ENCODE measurements at places on chromosomes 7 and 10.
A peak's percentile ranks its signal among the peaks of the same experiment; 100 is the strongest.

- DNase-seq: no peak
These were observed 2.6 kb upstream of the GATA3 start for GRCh38 chr10:8051851-8052257.

GRCh38 chr10:117666166-117666565 lies 123.6 kb downstream of the EMX2 start:
- DNase-seq: no peak

DNA sequence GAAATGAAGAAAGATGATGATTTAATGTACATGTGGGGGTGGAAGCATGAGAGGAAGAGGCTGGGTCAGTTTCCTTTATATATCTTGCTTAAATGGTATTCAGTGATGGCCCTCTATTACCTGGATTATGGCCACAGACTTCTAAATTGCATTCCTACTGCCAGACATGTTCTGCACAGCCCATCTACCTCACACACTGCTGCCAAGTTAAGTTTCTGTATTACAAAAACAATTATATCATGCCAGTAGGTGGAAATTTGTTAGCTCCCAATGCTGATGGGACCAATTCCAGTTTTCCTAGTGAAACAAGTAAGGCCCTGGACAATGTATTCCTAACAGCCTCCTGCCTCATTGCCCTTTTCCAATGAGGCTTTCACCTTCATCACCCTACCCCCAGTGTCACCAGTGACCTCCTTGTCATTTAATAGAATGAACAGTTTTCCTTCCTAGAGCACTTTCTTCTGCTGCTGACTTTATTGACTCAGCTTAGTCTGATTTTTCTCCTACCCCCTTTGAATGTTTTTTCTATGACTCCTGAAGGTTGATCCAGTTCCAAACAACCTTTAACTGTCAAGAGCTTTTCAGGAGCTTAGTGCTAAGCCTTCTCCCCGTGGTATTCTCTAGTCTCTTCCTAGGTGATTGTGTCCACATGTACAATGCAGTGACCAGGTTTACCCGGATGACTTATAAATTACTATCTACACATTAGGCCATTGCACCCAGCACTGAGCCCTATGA lies 316.6 kb upstream of the ANKRD30A start:
- DNase-seq: no peak

- DNase-seq: no peak
These were observed 61.6 kb upstream of the UNC5B start for GRCh38 chr10:71150796-71151195.

GRCh38 chr10:51340845-51341610 lies 266.7 kb downstream of the PRKG1 start:
- DNase-seq: no peak

DNA sequence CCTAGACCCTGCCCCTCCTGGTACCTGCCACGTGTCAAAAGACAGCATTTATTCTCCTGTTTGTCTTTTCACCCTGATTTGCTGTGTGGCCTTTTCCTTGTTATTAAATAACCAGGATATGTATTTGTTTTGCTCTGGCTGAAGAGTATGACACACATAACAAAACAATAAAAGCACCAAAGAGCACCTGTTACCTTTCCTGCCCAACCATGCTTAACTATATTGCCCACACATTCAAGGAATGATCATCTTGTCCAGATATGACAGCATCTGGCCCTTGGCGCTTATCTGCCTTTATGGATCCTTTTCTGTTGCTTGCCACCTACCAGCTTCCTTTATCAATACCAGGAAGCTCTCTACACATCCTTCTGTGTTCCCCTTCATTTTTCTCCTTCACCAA lies 357.7 kb downstream of the FGFR2 start:
- DNase-seq: no peak

GRCh38 chr10:113987805-113988204 lies 55.9 kb upstream of the ADRB1 start:
- DNase-seq: peak; percentile 3

DNA sequence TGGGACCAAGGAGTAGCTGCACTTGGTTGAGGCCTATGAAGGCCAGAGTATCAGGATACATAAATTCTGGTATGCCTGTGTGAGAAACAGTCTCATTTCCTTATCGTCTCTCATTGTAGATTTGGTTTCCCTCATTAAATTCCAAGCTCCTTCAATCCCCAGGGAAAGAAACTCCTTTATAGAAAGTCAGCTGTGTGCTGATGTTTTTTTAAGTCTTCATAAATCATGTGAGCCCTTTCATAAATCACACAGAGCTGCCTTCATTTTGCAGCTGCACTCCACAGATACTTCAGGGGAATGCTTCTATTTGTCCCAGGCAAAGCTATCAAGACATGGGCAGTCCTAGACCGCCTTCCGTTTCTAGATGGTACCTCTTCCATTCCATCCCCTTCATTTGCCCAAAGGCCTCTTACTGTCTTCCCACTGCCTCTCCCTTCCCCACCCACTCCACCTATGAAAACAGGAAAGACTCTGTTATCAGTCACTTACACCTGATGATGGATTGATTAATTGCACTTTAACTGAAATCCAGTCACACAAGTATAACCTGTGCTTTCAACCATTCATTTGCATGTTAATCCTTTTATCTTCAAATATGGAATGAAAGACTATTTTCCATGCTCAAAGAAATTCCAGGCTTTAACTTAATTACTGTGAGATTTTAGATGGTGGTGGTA lies 290.2 kb downstream of the C7orf25 start:
- DNase-seq: no peak

DNA sequence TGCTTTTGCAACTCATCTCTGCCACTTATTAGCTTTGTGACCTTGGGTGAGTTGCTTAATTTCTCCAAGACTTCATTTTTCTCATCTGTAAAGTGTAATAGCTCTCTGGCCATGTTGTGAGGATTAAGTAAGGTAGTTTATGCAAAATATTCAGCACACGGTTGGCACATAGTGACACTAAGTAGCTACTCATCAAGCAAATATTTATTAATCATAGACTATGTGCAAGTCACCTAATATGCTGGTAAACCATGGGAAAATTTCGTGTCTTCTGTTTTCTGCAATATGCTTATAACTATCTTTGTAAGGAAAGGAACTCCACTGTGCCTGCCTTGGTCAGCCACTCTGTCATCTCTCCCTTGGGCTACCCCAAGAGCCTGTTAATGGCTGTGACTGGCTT lies 50.3 kb upstream of the EGR2 start:
- DNase-seq: no peak

- no peak for DNase-seq
These were observed 155.2 kb upstream of the TPK1 start for GRCh38 chr7:144991041-144991440.

GRCh38 chr10:69951658-69952057 lies 101.0 kb upstream of the MACROH2A2 start:
- DNase-seq: no peak

GRCh38 chr10:69477968-69478597 lies 26.8 kb downstream of the TSPAN15 start:
- no peak for DNase-seq

DNA sequence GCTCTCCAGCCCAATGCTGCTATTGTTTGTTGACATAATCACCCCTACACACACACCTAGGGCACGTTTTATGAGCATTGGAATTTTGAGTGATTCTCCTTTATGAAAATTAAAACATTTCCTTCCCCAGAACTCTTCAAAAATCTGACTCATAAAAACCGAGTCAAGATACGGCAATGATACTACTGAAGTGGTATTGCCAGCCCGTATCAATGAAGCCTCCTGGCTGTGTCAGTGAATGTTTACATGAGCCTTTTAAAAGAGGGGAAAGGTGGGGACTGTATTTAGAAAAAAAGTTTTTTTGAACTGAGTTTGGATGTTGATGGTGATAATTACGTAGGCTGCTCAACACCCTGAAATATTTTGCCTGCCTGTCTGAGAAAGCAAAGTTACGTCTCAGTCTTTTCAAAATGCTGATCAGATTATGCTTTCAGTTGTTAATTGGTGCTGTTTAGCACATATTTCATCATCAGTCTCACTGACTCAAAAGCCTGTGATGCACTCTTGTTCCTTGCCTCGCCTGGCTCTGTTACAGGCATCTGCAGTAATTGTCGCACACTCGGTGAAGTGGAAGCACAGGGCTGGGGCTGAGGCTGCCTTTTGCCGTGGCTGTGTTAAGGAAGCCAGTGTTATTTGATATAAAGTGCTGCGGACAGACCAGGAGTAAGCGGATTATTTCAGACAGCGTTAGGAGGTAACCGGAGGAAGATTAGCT lies 157.4 kb upstream of the TCF7L2 start:
- peak; percentile 61 for DNase-seq

GRCh38 chr7:17623546-17624185 lies 316.6 kb downstream of the SNX13 start:
- DNase-seq: peak; percentile 26

DNA sequence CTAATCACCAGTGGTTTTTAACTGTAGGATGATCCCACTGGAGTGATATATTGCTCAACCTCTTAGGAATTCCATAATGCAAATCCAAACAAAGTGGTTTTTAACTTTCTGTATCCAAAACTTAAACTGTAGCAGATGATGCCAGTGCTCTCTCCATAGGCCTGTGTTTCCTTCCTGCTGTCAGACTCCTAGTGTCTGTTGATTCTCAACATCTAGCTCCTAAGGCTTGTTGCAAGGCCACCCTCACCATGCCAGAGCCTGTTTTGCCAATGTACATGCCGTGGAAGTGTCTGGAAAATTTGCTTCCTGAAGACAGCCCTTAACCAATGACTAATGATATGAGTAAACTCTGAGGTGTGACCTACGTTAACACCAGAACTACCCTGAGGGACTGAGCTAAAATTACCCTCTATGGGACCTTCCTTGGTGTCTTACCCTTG lies 39.3 kb downstream of the C1GALT1 start:
- DNase-seq: peak; percentile 96

DNA sequence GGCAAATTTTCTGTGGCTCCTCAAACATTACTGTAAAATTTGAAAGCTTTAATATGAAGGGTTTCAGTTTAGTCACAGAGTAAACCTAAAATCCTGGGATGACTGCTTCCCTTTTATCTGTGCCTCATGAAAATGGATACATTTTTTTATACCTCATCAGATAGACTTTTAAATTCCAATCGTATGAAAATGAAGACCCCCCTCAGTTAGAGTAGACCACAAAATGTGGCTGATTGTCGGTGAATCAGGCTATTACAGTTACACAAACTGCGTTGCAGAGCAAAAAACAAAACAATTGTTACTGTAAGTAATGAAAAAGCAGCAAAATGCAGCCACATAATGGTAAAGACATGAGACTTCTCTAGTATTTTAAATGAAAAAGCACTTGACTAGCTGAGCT lies 296.2 kb downstream of the CNTNAP2 start:
- no peak for DNase-seq

DNA sequence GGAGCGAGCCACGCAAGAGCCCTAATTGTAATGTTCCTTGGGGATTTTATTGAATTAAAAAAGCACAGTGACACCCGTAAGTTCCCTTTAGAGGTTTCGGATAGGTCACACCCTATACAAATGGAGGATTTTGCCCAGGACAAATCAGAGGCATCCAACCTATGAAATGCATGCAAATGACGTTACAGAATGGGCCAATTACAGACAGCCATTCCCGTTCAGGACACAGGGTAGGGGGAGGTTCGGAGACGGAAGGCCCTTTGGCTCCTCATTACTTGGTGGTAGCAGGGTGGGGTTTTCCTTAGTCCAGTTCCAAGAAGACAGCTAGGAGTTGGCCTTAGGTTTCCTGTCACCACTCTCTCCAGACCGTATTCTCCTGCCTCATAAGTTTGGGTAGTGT lies 754.1 kb downstream of the IPMK start:
- DNase-seq: no peak

- DNase-seq: no peak
These were observed 256.9 kb upstream of the FZD1 start for GRCh38 chr7:91007371-91007770.

GRCh38 chr7:130958846-130959245 lies 224.8 kb upstream of the KLF14 start:
- DNase-seq: no peak

GRCh38 chr10:48481385-48481784 lies 123.5 kb downstream of the ARHGAP22 start:
- no peak for DNase-seq

GRCh38 chr7:127769696-127770400 lies 117.9 kb downstream of the SND1 start:
- DNase-seq: peak; percentile 52

GRCh38 chr7:155032978-155033377 lies 30.1 kb upstream of the PAXIP1 start:
- DNase-seq: no peak

- no peak for DNase-seq
These were observed 78.3 kb downstream of the LRRC17 start for GRCh38 chr7:102991077-102991539.

DNA sequence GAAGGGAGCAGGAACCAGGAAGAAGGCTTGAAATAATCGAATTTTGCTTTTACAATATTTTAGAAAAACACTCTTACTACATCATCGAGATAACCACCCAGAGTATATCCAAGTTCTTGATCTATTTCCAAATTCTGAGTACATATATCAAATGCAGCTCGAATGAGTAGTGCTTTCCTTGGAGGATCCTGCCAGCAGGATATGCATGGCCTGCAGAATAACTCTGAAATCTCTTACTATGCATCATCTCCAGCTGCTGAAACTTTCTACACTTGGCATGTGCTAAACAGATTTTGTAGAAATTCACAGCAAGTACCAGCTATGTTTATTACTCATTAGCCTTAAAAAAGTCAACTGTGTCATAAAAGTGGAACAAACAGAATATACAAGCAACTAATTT lies 44.0 kb upstream of the ANK3 start:
- DNase-seq: peak; percentile 53
